Endothelial cell of umbilical vein (primary cell): ENCODE measurements at places on chromosomes 16 and 17.

- no peak for DNase-seq
Observed at GRCh38 chr16:13305019-13305755, 403.8 kb downstream of the SHISA9 start.

- DNase-seq = no peak
Observed at GRCh38 chr17:5508810-5509209, 22.4 kb downstream of the MIS12 start.

DNA sequence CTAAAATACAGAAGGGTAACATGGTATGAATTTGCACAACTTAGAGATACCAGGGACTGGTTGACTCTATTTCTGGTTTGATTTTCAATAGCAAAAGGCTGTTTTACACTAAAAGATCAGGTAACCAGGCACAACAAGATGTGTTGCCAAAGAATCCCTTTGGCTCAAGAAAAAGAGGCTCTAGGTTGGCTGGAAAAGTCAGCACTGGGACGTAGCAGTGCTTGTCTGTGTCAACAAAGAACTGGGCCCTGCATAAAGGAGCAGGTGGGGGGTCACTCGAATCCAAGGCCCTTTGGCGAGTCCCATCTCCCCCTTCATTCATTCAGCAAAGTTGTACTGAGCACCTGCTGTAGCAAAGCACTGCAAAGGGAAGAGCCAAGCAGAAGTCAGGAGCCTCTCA is 18.4 kb downstream of the SDR42E1 start:
- DNase-seq = no peak

GRCh38 chr16:86722970-86723369 is 144.6 kb downstream of the FOXL1 start:
- DNase-seq = no peak

DNA sequence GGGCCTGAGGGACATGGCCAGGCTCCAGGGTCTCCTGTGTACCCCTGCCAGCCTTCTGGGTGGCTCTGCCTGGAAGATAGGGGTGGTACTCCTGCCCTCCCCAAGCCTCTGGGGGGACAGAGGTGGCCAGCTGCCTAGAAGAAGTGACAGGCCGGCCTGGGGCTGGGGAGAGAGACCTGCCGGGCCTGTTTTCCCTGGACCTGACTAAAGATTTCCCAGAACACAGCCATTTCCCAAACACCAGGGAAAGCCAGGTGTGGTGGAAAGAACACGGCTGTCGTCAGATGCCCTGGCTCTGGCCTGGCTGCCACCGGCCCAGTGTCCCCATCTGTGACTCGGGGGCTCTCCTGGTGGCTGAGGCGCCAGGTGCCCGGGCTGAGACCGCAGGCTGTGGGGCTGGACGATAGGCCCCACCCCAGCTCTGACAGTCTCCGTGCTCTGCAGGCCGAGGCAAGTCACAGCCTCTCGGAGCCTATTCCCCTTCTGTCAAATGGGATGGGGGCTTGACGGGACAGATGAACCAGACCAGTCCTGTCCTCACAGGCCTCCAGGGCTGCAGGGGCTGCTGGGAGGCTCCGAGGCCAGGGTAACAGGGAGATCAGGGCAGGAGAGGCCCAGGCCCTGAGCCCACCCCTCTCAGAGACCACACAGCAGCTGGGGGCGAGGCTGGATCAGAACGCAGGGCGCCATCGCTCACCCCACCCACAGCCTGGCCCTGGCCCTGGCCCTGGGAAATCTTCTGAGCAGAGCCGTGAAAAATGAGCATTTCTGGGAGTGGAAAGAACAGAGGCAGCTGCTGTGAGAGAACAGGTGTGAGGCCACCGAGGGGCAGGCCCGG is 33.1 kb downstream of the CTU2 start:
- DNase-seq = no peak

- DNase-seq = no peak
Observed at GRCh38 chr16:56198006-56198754, 6.9 kb downstream of the GNAO1 start.

DNA sequence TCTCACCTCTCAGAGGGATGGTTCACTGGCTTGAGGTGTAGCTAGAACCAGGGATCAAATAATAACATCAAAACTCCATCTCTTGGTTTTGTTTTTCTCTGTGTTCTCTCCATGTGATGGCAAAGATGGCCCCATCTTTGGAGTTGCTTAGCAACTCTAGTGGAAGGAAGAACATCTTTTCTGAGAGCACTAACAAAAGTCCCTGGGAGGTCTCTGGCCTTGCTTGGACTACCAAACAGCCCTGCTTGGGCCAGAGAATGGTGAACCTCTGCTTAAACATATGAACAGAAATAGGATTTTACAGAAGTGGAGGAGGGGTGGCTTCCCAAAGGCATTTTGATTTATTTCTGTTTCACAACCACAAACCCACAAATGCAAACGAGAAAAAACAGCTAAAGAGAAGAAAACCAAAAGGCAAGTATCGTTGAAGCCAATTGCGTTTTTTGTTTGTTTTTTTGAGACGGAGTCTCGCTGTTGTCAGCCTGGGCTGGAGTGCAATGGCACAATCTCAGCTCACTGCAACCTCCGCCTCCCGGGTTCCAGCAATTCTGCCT is 13.2 kb downstream of the GABARAPL2 start:
- DNase-seq = no peak

DNA sequence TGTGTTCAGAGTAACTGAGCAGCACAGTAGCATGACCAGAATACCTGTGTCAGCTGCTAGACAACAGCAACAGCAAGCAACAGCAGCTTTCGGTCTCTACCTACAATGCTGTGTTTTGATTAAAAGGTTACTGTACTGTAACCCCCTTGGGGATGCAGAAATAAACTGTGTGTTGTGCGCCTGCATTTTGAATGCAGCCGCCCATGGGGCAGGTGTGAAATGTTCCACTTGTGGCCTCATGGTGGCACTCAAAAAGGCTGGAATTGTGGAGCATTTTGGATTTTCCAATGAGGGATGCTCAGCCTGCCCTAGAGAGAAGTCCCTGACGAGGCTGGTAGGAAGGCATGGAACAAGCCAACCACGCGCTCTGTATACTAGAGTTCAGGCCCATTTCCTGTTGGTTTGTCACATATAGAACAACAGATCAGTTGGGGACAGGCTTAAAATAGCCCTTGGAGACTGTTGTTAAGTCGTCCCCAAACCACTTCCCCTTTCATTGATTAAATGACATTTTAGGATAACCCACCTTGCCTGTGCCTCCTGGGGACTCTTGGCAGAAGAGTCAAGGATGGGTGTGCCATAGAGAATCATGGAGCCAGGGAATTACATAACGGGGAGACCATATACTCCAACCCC is 27.1 kb downstream of the SCPEP1 start:
- no peak for DNase-seq

GRCh38 chr17:4500191-4500571 is 1.5 kb downstream of the SPNS2 start:
- peak; percentile 47 for DNase-seq

DNA sequence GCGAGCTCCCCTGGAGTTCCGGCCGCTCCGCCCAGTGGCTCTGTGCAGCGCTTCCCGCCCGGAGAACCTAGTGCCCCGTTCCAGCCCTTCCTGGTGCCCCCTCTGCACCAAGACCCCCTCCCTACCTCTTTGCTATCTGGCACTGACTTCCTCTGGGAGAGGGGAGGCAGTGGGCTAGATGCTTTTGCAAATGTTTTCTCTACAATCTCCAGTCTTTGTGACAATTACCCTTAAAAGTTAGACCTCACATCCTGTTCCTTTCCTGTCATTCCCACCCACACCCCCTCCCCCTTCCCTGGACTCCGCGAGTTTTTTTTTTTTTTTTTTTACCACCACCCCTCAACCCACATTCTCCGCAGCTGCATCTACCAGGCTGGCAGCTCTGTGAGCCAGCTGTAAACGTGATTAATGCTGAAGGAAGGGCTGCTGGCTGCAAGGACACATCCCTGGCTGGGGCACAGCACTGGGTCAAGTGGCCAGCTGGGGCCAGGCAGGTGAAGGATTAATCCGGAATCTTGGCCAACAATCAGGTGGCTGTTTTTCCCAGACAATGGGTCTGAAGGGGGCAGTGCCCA is 101.5 kb downstream of the MGAT5B start:
- DNase-seq = no peak
